ENCODE measurements at places on chromosomes 13 and 19.

DNA sequence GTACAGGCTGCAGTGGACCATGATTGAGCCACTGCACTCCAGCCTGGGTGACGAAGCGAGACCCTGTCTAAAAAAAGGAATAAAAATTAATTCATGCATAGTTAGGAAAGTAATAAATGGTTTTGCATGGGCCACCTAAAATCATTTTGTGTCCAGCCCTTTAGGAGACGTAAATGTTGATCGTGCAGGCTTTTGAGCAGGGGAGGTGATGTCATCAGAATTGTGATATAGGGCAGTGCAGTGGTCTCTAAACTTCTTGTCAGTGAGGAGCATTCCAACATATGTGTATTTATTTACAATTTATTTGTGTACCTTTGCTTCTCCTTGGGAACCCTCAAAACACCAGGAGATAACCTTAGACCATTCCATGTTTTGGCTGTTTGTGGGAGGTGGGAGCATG, 3.0 kb downstream of the SMARCA4 start:
- DNase-seq = no peak
- H3K27me3 ChIP-seq = no peaks in the 10 kb centered on the region
- peaks cover 15% of the 10 kb centered on the region for H3K4me1 ChIP-seq
- no peak overlapping the region for H3K4me3 ChIP-seq
- peak overlapping the region; percentile 40 for H3K27ac ChIP-seq

DNA sequence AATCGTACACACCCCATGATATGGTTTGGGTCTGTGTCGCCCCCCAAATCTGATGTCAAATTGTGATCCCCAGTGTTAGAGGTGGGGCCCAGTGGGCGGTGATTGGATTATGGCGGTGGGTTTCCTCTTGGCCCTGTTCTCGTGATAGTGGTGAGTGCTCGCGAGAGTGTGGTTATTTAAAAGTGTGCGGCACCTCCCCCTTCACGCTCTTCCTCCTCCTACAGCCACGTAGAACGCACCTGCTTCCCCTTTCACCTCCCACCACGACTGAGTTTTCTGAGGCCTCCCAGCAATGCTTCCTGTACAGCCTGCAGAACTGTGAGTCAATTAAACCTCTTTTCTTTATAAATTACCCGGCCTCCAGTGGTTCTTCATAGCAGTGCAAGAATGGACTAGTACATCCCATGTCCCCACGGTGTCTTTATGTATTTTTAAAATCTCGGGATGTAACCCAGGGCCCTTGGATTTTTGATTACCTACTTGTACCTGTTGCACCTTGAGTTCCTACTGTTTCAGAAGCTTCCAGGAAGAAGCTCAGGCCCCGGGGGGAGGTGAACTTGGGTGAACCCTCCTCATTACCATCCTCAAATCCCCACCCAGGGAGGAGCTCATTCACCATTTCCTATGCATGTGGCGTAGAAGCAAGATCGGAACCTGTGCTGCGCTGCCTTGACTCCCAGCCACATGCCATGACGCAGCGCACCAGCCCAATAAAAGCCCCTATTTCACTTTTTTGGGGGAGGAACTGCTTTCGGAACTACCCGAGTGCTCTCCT, 52.4 kb downstream of the TEX29 start:
- DNase-seq = no peak
- H3K4me1 ChIP-seq = no peaks in the 10 kb centered on the region
- H3K27me3 ChIP-seq = no peaks in the 10 kb centered on the region

GRCh38 chr13:94950303-94950702, 238.0 kb upstream of the SOX21 start:
- H3K36me3 ChIP-seq = no peaks in the 10 kb centered on the region
- no peak overlapping the region for H3K27ac ChIP-seq
- no peaks in the 10 kb centered on the region for H3K27me3 ChIP-seq
- DNase-seq = no peak
- H3K4me1 ChIP-seq = no peaks in the 10 kb centered on the region
- H3K4me3 ChIP-seq = no peak overlapping the region

- no peak overlapping the region for H3K27ac ChIP-seq
- H3K27me3 ChIP-seq = no peaks in the 10 kb centered on the region
- no peak for DNase-seq
- H3K4me3 ChIP-seq = no peak overlapping the region
These were observed 6.3 kb downstream of the C19orf12 start for GRCh38 chr19:29708554-29709439.

DNA sequence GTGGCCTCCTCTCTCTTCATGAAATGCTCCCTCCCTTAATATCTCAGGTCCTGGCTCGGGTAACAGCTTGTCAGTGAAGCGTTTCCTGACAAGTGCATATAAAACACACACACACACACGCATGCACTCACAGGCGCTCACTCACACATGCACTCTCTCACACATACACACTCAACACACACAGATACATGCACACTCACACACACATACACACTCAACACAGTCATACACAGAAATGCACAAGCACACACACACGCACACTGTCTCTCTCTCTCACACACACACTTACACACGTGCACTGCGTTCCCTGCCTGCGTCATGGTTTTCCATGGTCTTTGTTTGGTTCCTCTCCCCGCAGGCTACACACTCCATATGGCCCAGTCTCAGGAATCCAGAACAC, 344.1 kb downstream of the UQCRFS1 start:
- H3K4me3 ChIP-seq = no peak overlapping the region
- H3K27ac ChIP-seq = no peak overlapping the region
- DNase-seq = no peak
- H3K4me1 ChIP-seq = no peaks in the 10 kb centered on the region

DNA sequence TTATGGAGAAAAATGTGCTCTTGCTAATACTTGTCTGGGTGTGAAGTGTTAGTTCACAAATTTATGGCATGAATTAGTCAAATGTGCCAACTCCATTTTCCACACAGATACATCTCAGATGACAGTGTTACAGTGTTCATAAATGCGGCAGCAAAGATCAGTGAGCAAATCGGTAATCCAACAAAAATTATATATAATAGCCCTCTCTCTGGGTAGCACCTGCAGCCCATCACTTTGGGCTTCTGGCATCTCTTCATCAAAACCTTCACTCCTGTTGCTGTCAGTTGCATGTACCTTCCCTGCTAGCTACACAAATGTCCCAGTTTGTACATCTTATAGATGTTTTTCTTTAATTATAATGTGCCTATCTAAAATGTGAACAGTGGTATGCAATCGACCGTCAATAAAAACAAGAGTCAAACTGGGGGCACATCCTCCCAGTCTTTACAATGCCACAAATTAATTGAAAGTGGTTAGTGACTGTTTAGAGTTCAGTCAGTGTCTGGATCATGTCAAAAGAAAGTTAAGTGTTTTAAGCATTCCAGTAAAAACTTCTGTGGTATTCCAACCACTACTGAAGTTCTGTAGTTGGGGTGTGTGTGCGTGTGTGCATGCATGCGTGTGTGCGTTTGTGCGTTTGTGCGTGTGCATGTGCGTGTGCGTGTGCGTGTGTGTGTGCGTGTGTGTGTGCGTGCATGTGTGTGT, 448.9 kb downstream of the DCT start:
- H3K4me3 ChIP-seq = no peak overlapping the region
- H3K36me3 ChIP-seq = no peaks in the 10 kb centered on the region
- H3K27me3 ChIP-seq = no peaks in the 10 kb centered on the region
- no peak overlapping the region for H3K27ac ChIP-seq
- no peaks in the 10 kb centered on the region for H3K4me1 ChIP-seq

DNA sequence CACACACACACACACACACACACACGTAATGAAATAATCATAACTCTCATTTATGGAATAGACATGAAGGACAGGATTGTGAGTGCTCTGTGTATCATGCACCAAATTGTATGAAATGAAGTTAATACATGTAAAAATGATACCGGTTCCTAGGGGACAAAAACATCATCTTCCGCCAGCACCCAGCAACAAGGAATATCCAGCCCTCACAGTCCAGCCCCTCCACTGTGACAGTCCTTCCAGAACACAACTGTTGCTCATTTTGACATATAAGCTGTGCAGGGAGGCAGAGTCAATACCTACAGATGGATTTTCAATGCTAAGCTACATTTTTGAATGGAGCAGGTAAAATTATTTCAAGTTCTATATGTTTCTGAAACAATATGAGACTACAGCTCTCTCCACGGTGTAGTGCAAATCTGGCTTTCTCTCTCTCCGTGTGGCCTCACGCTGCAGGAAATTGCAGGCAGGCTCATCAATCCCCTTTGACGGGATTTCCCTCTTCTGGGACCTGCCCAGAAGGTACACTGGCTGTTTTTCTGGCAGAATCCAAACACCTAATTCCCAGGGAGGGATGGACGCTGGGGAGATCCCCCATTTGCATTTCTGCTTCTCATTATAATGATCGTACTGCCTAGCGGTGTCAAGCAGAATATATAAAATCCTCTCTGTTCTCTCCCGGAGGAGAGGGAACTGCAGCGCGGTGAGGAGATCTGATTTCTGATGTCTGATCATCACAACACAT, 494.0 kb downstream of the LIG4 start:
- DNase-seq = no peak
- no peaks in the 10 kb centered on the region for H3K4me1 ChIP-seq
- no peak overlapping the region for H3K27ac ChIP-seq
- H3K27me3 ChIP-seq = no peaks in the 10 kb centered on the region
- H3K36me3 ChIP-seq = no peaks in the 10 kb centered on the region
- no peak overlapping the region for H3K4me3 ChIP-seq

DNA sequence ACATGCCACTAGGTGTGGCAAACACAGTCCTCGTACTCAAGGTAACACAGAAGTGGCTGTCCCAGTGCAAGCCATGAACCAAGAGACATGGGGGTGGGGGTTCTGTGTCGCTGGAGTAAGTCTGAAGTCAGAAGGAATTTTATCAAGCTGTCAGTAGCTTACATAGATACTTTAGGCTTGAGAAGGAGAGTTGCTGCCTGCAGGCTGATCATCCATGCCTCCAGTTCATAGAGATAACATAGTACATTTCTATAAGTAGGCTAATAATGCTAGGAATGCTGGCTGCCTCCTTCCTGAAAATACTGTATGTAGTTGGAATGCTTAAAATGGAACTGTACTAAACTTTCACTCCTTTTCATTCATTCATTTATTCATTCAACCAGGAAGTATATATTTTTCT, 70.1 kb downstream of the CAB39L start:
- no peak overlapping the region for H3K27ac ChIP-seq
- no peaks in the 10 kb centered on the region for H3K27me3 ChIP-seq
- H3K36me3 ChIP-seq = no peaks in the 10 kb centered on the region
- peaks cover 14% of the 10 kb centered on the region for H3K4me1 ChIP-seq
- no peak overlapping the region for H3K4me3 ChIP-seq

DNA sequence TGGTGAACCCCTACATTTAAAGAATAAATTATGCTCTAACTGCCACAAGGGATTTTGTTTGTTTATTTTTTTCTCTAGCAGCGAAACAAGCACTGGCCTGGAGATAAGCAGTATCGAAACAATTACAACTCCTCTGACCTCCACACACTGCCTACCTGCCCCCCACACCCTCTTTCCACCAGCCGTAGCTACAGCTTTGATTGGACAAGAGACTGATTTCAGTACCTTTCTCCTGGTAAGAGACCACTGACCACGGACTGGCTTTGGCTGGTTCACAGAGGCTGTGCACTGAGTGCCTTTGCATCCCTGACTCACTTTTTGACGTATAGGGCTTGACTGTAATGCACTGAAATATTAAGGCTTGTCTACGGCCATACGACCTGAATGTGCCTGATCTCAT, 7.4 kb upstream of the ZDHHC20 start:
- H3K27ac ChIP-seq = no peak overlapping the region
- H3K4me3 ChIP-seq = no peak overlapping the region
- DNase-seq = no peak
- no peaks in the 10 kb centered on the region for H3K4me1 ChIP-seq
- no peaks in the 10 kb centered on the region for H3K36me3 ChIP-seq

DNA sequence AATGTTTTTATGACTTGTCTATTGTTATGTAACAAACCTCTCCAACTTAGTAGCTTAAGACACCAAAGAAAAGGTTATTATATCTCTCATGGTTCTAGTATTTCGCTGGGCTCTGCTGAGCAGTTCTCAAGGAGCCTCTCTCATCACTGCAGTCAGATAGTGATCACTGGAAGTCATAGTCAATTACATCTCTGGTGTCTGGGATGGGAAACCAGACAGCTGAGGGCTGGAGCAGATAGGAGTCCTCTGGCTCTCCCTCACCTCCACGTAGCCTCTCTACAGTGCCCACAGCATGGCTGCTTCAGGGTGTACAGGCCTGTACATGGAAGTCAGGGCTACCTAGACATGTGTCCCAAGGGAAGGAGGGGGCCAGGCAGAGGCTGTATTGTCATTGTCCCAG, 507.5 kb downstream of the MYO16 start:
- no peaks in the 10 kb centered on the region for H3K27me3 ChIP-seq
- no peak overlapping the region for H3K4me3 ChIP-seq
- no peak for DNase-seq
- no peaks in the 10 kb centered on the region for H3K4me1 ChIP-seq
- no peak overlapping the region for H3K27ac ChIP-seq

DNA sequence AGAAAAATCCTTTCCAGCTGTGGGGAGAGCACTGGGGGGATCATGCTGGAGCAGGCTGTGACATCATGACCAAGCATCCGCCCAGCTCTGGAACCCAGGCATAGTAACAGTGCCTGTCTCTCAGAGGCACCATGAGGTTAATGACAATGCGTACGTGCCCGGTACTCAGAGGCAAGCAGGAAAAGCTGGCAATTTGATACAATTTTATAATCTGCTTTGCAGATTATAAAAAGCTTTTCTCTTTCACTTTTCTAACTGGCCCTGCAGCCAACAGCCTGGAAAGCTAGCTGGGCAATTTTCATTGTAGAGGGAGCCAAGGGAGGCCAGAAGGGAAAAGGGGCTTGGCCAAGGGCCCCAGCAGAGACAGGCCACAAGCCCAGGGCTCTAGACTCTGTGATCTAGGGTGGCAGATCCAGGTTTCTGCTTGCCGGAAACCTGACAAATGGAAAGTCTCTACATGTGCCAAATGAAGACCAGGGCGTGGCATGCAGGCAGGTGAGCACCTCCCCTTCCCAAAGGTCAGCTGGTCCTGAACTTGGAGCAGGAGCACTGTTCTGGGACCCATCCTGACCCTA, 22.7 kb downstream of the VRK3 start:
- H3K27me3 ChIP-seq = no peaks in the 10 kb centered on the region
- no peak overlapping the region for H3K27ac ChIP-seq
- no peak overlapping the region for H3K4me3 ChIP-seq
- DNase-seq = no peak

- H3K27ac ChIP-seq = no peak overlapping the region
- no peaks in the 10 kb centered on the region for H3K27me3 ChIP-seq
- H3K4me3 ChIP-seq = no peak overlapping the region
These were observed 43.6 kb upstream of the MTIF3 start for GRCh38 chr13:27493981-27494380.

DNA sequence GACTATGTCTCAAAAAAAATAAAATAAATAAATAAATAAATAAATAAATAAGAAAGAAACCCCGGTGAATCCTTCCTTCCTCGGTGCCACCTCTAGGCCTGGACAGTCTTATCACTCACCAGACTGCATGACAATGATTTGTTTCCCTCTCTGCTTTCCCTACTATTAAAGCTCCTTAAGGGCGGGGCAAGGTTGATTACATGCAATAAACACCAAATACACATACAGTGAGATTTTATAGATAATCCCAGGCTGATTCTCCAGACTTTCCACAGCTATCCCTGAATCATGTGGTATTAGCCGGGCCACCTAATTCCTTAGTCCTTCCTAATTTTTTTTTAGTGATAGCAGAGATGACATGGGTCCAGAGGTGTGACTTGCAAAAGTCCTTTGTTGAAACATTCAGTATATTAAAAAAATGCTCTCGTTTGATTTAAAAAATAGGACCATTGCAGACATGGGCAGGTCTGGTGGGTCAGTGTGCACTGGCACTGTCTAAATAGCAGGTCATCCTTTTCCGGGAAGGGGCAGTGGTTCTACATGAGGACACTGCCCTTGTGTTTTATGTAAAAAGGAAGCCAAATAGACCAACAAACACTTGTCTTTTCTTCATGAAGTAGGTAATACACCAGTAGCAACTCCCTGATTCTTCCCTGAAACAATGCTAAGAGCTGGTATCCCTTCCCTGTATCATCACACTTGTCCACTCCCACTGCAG, 14.5 kb downstream of the EBPL start:
- no peak for DNase-seq
- no peak overlapping the region for H3K27ac ChIP-seq
- no peaks in the 10 kb centered on the region for H3K27me3 ChIP-seq

All from effector memory CD4-positive, alpha-beta T cell (primary cell).